ENCODE measurements at places on chromosomes 5 and 9. TPM values are rescaled to one million over a fixed set of nuclear protein-coding genes. Genes with fewer than 3 reads are reported as not detected.

GRCh38 chr5:175236176-175236575 is 207.8 kb downstream of the DRD1 start:
- no peak for DNase-seq

- no peak for DNase-seq
Observed at GRCh38 chr9:38154501-38155421, 85.7 kb upstream of the SHB start.

- DNase-seq: no peak
Observed at GRCh38 chr5:173780235-173781234, 107.6 kb upstream of the CPEB4 start.

DNA sequence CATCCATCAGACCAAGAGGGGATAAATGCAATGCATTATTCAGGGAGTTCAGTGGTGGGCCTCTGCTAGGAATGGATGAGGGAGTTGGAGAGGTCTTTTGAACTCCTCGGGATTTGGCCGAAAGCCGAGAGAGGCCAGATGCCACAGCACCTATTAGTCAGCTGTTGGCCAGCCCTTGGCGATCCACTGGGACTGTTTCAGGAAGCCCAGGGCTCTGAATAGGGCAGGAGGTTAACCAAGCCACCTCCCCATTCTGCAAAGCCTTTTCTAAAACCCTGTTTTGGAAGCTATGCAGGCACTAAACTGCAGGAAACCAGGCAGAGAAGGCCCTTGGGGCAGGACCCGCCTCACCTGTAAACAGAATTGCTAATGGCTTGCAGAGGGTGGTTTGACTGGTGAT is 37.8 kb downstream of the ASTN2 start:
- no peak for DNase-seq

DNA sequence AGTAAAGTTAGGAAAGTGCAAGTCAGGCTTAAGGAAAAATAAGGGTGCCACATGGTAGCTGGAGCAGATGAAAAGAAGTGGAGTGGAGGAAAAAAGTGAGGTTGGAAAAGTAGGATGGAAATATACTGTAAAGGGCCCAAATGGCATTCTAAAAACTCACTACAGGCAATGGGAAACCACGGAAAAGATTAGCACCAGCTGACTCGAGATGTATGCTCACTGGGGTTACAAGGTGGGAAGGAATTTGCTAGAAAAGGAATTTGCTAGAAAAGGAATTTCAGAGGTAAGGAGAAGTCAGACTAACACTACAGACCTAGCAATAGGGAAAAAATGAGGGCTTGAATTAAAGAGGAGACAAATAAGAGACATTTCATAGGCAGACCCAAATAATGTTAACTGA is 3.6 kb downstream of the PSMD5 start:
- peak; percentile 44 for DNase-seq

GRCh38 chr5:18720002-18720401 is 1085.7 kb downstream of the TAF11L14 start:
- DNase-seq: no peak

DNA sequence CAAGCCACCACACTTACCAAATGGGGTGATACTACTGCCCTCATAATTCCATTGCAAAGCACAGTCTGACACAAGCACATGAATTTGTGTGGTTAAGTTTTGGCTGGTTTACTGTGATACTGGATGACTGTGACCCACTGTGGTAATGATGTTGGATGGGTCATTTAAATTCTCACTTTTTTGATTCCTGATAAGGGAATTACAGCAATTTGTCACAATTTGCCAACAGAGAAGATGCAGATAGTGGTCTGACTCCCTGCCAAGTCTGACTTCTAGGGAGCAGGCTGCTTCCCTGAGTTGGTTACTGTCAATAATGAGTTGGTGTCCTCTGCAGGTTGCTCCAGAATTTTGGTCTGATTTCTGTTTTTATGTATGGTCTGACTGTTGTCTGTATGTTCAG is 731.9 kb downstream of the MTRR start:
- DNase-seq: no peak

DNA sequence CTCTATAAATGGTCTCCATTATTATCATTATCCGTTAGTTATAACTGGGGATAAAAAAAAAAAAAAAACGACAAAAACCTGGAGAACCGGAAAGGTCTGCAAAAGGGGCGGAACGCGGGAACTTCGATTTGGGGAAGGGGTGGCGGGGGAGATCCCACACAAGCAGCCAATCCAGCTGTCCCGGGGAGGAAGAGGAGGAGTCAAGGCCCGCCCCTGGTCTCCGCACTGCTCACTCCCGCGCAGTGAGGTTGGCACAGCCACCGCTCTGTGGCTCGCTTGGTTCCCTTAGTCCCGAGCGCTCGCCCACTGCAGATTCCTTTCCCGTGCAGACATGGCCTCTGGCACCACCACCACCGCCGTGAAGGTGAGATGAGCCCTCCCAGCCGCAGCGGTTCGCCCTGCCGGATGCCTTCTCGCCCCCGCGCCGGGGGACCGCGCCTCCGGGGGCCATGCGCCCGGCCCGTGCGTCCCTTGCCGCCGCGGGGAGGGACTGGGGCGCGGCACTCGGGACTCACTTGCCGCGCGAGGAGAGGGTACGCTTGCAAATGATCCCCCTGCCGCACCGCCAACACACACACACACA is at the start of gene MTAP:
Gene MTAP, plus strand, starts transcription at position 219 of the 583 bp plus-strand sequence. Its CDS starts 113 bp downstream, at position 332.
- DNase-seq: peak; percentile 93

GRCh38 chr9:98603821-98604383 is 104.8 kb downstream of the GABBR2 start:
- peak; percentile 63 for DNase-seq

DNA sequence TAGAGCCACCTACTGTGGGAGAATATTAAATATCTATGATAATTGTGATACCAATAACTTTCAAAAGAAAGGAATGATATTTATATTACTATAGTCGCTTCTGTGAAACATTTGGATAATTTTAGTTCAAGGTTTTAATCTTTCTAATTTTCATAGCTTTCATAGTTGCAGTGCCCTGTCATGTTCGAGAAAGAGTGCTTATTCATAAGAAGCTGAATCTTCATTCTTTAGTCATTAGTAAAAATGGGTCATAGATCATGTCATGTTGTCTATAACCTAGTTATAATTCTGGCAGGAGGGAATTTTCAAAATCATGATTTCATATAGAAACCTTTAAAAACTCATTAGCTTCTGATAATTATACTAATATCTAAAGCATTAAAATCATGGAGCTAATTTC is 685.6 kb downstream of the CETN3 start:
- DNase-seq: no peak

GRCh38 chr5:62084391-62084790 is 221.6 kb upstream of the KIF2A start:
- DNase-seq: no peak

GRCh38 chr9:34499076-34499475 is 23.7 kb downstream of the ENHO start:
- no peak for DNase-seq

DNA sequence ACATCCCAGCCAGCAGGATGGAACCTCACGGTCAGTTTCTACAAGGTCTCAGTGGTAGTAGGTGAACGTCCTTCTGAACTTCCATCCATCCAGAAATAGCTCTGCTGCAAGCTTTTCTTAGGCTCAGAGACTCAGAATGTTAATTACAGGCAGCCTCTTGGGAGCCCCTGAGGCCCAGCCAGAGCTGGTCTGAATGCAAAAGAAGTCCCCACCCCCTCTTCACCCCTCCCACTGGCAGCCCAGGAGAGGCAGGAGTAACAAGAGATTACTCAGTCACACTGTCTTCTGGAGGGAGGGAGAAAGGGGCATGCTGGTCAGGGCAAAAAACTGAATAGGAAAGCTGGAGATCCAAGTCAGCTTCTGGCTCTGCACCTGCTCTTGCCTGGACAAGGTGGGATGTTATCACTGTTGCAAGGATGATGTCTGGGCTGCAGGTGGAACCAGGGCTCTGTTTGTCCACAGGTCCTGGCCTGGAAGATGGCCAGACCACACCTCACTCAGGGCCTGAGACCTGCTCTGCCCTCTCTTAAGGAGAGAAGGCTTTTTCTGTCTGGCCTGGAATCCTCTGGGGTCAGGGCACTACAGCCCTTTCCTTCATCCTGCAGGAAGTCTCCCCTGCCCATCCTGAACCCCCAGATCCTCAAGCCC is 9.1 kb downstream of the ENHO start:
- no peak for DNase-seq

- DNase-seq: no peak
Observed at GRCh38 chr5:57871496-57871895, 388.9 kb upstream of the ACTBL2 start.

DNA sequence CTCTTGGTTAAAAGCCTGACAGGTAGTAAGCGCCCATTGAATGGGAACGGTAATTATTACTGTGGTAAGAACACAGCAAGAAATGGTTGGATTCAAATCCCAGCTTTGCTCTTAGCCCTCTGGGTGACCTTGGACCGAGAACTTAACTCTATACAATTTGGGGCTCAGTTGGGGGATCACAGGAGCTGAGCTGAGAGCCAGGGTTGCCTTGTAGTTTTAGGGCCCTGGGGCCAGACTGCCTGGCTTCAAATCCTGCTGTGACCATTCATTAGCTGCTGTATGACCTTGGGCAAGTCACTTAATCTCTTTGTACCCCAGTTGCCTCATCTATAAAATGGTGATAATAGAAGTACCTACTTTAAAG is 87.4 kb upstream of the SH3PXD2B start:
- DNase-seq: no peak

Gene CDC14B
- 24.7 TPM for total RNA-seq

Gene ALG2
- total RNA-seq: 33.9 TPM

Gene PDLIM4
- total RNA-seq: 97.5 TPM

Gene SLC34A3
- not detected for total RNA-seq

Gene MARCHF11
- not detected for total RNA-seq

Gene SPATA31D4
- total RNA-seq: not detected

Gene CERCAM
- 15.1 TPM for total RNA-seq
